ENCODE measurements at places on chromosomes 5 and 9. TPM values are rescaled to one million over a fixed set of nuclear protein-coding genes. Genes with fewer than 3 reads are reported as not detected.

Gene PCDH12
- not detected for total RNA-seq

Gene KLF9
- total RNA-seq, result 135 TPM

Gene SLC6A18
- total RNA-seq, result not detected

Gene LCN2
- total RNA-seq, result not detected

Gene SNCB
- not detected for total RNA-seq

Gene NR2F1
- not detected for total RNA-seq

Gene N4BP3
- 3.8 TPM for total RNA-seq

Gene PCDHGB5
- total RNA-seq, result 0.14 TPM

Gene ZNG1E
- total RNA-seq, result 39.2 TPM

Gene INVS
- total RNA-seq, result 13.6 TPM

Gene C5orf52
- not detected for total RNA-seq

Gene SLC6A19
- not detected for total RNA-seq

Gene CBY3
- total RNA-seq, result 0.36 TPM

Gene TOR1B
- 15.1 TPM for total RNA-seq

Gene LURAP1L
- total RNA-seq, result not detected

Gene STK32A
- total RNA-seq, result not detected
